ENCODE measurements at places on chromosomes 12 and 14.

- DNase-seq: no peak
Observed at GRCh38 chr12:65875640-65876071, 51.4 kb downstream of the HMGA2 start.

DNA sequence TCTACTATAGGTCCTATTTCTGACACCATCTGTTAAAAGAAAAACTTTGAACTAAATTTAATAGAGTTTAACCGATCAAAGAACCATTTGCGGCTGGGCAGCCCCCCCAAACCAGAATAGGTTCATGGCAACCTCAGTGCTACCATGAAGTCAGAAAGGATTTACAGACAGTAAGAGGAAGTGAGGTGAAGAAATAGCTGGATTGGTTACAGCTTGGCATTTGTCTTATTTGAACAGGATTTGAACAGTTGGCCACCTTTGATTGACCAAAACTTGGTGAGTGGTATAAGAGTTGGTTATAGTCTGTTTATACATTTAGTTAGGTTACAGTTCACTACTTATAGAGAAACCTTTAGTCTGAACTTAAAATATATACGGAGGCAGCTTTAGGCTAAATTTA lies 88.9 kb downstream of the TXNDC16 start:
- DNase-seq: no peak

DNA sequence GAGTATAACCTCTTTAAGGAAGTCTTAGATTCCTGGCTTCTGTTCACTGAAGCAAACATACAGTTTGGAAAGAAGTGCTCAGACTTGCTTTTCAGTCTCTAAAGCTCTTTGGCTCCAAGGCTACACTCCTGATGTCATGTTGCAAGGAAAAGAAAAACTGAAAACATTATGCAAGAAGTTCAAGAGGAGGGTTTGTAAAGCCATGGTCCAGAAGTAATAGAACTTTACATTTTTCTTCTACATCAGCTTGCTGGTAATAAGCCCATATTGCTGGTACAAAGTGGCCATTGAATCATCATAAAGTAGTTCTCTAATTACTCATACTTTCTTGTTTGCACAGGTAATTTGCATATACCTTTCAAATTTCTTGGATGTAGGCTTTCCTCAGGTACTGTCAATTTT lies 83.6 kb downstream of the BBS10 start:
- no peak for DNase-seq

GRCh38 chr12:9797722-9798619 lies 29.3 kb upstream of the KLRF1 start:
- DNase-seq: no peak

- no peak for DNase-seq
Observed at GRCh38 chr12:113894697-113895096, 71.4 kb downstream of the RBM19 start.

DNA sequence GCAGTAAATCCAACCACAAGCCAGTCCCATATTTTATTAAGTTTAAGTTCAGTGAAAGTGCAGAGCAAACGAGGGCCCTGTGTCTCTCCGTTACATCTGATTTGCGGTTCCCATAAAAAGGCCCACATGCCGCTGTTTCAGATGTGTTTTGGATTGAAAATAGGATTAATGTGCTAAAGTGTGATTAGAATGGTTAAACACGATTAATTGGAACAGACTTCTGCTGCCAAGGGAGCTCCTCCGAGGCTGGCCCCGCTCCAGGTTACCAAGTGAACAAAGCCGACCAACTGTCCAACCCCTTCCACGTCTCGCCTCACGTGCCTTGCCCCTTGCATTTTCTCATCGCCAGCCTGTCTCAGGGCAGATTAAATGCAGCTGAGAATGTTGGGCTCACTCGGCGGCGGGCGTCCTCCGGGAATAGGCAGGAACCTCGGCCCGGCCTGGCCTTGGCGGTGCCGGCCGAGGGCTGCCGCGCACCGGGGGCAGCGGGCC lies 166.5 kb upstream of the GSC start:
- DNase-seq: peak; percentile 65

GRCh38 chr12:67650388-67651131 lies 2.0 kb downstream of the DYRK2 start:
- peak; percentile 86 for DNase-seq

DNA sequence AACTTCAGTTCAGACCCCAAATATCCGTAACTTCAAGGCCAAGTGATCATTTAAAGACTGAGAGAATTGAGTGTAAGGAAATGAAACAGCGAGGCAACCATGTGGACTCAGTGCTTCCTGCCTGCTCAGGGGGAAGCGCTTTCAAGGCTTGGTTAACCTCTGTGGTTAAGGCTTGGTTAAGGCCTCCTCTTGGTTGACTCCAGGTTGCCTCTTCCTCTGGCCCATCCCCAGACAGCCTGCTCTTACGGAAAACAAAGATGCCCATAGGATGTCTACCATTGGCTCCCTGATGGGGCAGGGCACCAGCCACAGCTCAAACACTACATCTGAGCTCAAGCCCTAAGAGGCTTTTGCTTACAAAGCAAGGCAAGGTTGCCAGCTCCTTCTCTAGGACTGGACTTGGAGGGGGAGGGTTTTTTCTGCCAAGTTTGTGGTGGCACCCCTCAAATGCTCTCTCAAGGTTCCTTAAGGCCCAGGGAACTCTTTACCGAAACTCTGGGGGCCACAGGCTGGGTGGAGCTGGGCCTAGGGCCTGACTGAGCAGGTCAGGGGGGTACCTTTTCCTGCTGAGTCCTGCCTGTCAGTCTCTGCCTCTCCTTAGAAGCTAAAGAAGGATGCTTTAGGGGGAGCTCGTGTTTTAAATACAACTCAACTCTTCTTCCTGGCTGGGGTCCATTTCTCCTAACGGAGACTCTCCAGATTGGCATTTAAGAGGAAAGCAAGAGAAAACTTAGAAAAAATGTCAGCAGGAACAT lies 13.7 kb downstream of the COL2A1 start:
- peak; percentile 60 for DNase-seq

DNA sequence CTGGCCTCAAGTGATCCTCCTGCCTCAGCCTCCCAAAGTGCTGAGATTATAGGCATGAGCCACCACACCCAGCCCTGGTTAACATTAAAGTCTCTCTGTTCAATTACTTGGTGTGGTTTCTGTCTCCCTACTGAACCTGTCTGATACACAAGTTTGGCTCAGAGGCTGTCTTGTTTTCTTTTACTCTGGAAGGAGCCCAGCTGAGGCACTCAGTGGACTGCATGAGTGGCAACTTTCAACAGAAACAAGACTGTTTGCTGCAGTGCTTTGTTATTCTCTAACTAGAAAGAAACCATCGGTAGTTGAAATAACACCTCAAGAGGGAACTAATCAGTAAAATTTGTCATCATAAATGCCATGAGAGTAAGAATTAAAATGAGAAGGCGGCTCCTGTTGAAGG lies 238.7 kb downstream of the FOXN3 start:
- no peak for DNase-seq

DNA sequence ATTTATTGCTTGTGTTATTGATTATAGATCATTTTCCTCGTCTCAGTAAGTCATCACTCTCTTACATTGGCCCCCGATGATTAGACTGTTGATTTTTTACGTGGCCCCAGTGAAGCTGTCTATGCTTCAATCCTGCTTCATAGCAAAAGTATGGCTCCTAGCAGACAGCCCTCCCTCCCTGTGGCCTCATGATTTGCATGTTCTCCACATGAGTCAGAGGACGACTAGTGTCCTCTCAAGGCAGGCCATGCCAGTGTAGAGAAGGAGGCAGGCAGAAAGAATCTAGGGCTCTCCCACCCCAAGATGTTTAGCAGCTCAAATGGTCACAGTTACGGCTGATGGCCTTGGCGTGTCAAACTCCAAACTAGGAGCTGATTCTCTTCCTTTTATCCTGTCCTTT lies 59.6 kb downstream of the FIGNL2 start:
- DNase-seq: peak; percentile 91

DNA sequence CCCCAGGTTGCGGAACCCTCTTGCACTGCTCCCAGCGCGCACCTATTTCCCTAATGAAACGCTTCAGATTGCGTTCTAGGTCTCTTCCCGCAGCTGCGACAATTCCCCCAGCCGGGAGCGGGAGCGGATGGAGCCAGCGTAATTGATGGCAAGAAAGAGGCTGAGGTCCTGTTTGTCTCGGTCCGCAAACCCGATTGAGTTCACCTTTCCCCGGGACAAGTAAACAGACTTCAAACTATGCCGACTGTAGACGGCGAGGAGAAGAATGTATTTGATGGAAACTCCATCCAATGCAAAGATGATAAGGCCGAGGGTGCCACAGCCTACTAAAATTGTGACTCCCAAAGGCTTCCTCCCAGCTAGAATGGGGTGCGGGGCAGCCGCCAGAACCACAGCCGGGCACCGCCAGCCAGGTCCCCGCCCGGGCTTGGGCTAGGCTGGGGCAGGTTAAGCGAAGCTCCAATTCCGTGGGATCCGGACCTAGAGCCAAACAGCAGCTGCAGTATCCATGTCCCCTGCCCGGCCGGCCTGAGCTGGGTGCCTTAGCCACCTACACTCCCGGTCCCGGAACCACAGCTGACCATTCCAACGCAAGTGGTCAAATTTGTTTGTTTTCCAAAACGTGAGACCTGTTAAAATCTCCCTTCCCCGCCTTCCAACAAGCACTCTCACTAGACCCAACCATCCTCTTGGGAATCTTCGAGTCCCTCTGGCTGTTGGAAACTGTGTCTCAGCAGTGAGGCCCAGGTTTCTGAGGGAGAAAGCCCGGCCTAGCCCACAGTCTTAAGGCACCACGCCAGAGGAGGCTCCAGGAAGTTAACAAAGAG lies 5.5 kb downstream of the NKX2-1 start:
- DNase-seq: peak; percentile 82

- DNase-seq: peak; percentile 55
Observed at GRCh38 chr12:98551787-98552186, 36.4 kb downstream of the TMPO start.

- DNase-seq: no peak
Observed at GRCh38 chr14:74265301-74265965, 26.2 kb downstream of the VSX2 start.

DNA sequence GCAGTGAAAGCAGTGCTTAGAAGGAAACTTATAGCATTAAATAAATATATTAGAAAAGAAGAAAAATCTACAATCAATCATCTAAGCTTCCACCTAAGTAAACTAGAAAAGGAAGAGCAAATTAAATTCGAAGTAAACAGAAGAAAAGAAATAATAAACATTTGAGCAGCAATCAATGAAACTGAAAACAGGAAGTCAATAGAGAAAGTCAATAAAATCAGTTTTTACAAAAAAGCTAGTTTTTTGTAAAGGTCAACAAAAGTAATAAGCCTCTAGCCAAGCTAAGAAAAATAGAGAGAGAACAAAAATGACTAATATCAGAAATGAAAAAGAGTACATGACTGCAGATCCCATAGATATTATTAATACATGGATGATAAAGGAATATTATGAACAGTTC lies 34.2 kb upstream of the KTN1 start:
- DNase-seq: no peak

GRCh38 chr14:95544588-95544987 lies 9.7 kb downstream of the GLRX5 start:
- no peak for DNase-seq

- peak; percentile 84 for DNase-seq
Observed at GRCh38 chr12:69527506-69528272, 57.5 kb downstream of the FRS2 start.

GRCh38 chr14:72547999-72548398 lies 345.9 kb downstream of the DPF3 start:
- peak; percentile 87 for DNase-seq

DNA sequence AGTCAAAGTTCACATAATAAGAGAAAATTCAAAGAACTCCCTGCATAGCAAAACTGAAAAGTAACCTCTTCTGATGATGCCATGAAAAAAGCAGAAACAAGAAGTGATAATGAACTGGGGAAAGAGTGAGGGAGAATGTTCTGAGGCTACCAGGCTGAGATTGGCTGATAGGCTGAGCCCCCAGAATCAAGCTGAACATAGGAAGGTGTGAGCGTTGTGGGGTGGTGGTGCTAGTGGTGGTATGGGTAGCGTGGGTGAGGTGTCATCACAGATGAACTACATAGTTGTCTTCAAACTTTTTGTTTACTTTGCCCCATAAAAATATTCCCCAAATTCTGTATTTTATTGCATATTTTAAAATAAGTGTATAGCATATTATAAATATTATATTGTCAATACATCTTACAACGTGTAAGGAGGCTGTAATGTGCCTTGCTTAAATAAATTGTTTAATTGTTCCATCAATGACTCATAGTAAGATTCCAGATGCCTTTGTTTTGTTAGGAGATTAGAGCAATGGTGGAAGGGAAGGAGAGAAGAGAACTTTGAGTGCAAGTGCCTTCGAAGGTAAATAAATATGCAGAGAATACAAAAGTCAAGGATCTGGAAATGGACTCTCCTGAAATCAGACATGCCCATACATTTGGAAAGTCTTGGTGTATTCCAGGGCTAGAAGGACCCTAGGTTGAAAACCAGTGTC lies 15.8 kb upstream of the CFAP54 start:
- DNase-seq: no peak

DNA sequence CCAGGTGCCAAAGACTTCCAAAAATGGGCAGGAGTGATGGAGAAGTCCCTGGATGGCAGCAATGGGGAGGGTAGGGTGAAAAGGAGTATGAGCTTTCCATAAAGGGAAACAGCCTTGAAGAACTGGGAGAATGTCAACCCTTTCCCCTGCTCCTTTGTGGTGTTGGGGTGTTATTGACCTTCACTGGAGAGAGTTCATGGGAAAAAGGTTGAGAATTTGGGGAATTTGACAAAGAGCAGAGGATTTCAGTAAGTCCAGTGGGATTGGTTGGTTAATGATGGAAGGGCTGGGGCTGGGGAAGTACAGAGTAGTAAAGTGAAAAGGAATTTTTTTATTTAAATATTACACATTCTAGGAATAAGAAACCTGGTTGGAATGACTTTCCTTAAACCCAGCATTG lies 116.6 kb downstream of the ERC1 start:
- DNase-seq: no peak

DNA sequence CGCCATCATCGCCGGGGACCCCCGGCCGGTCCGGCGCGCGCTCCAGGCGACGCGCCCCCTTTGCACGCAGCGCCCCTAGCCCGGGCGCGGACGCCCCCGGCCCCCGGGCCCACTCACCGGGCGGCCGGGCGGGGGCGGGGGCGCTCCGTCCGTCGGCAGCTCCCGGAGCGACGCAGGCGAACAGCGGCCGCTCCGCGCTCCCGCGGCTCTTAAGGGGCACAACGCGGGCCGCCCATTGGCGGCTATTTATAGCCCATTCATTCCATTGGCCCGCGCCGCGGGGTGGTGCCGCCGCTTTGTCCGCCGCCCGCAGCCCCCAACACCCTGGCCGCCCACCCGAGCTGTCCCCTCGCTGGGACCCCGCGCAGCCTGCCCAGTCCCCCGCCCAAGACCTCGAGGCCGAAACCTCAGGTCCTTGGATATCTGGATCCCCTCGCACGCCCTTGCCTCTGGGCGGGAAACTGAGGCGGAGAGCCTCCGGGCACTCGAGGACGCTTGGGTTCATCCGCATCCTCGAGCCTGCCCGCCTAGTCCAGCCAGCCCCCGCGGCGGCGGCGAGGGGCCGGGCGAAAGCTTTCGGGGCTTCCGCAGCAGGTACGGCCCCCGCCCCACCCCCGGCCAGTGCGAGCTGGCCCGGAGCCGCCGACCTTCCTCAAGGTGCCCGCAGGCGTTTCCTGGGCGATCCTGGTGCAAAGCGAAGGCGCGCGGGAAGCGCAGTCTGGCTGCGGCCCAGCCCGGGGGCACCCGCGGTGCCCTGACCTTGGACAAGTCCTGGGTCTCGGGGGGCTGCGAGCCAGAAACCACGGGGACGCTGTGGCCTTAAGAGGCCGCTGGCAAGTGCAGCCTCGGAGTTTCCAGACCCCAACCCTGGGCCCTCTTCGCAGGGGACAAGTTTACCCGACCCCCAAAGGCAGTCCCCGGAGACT lies at the start of gene CKB:
Gene CKB (minus strand): TSS at position 182 of the 926 bp plus-strand sequence. CDS start 337 bp downstream, outside the sequence.
- peak; percentile 98 for DNase-seq
